Hematopoietic multipotent progenitor cell treated with erythropoietin and hydrocortisone succinate and interleukin-3 and kit ligand, for 4 days (in vitro differentiated cells): ENCODE measurements at places on chromosomes 4 and X.

DNA sequence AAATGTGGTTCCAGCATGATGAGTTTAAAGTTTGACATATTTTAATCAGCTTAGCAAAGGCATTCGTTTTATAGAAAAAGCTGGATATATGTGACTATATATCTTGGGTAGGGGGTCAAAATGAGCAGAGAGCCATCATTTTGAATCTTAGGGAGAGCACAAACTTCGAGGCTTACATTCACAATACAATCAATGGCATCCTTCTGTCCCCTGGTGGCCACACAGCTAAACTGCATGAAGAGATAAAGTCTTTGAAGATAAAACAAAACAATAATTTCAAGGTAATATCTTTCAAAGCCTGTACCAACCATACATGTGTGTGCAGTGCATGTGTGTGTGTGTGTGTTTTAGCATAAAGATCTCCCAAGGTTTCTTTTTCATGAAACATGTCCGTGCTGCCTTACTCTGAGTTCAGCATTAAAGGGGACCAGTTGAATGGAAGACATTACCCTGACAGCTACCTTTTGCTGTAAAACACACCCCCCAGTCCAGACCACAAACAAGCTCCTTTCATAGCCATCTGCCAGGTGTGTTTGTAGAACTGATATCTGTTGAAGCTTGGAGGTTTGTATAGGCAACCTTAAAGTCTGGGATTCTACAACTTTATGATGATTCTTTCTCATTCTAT lies 22.0 kb downstream of the DYNLT3 start:
- DNase-seq = peak; percentile 73

- DNase-seq = peak; percentile 44
These were observed 252.7 kb downstream of the OPHN1 start for GRCh38 chrX:68180579-68180978.

GRCh38 chr4:38860788-38861424 lies 4.3 kb upstream of the TLR6 start:
- peak; percentile 80 for DNase-seq

- no peak for DNase-seq
These were observed 9.9 kb downstream of the ANAPC4 start for GRCh38 chr4:25386926-25387325.
